Activated naive CD8-positive, alpha-beta T cell treated with anti-CD3 and anti-CD28 coated beads, Interleukin-2, amount 50 U/mL, for 24 hours (primary cell): ENCODE measurements at places on chromosomes 12 and 14.

DNA sequence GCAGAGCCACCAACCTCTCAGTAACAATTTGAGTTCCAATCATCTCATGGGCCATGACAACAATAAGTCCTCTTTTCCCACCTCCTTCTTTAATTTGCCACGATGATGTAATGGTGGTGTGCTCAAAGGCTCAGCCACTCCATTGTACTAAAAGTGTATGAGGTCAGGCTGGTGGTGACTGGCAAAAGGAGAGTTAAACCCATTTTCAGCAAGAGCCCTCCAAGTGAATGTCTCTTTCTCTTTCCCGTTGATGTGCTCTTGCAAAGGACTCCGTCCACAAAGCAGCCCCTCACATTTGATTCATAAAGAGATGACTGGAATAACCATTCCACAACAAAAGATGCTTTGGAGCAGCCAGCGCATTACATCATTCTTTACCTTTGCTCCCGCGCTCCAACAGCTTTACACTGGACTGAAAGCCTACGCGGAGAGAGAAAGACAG is 41.6 kb downstream of the DUSP16 start:
- no peak for DNase-seq
- H3K4me3 ChIP-seq: no peak overlapping the region
- H3K4me1 ChIP-seq: peaks cover 11% of the 10 kb centered on the region
- H3K27ac ChIP-seq: no peak overlapping the region

DNA sequence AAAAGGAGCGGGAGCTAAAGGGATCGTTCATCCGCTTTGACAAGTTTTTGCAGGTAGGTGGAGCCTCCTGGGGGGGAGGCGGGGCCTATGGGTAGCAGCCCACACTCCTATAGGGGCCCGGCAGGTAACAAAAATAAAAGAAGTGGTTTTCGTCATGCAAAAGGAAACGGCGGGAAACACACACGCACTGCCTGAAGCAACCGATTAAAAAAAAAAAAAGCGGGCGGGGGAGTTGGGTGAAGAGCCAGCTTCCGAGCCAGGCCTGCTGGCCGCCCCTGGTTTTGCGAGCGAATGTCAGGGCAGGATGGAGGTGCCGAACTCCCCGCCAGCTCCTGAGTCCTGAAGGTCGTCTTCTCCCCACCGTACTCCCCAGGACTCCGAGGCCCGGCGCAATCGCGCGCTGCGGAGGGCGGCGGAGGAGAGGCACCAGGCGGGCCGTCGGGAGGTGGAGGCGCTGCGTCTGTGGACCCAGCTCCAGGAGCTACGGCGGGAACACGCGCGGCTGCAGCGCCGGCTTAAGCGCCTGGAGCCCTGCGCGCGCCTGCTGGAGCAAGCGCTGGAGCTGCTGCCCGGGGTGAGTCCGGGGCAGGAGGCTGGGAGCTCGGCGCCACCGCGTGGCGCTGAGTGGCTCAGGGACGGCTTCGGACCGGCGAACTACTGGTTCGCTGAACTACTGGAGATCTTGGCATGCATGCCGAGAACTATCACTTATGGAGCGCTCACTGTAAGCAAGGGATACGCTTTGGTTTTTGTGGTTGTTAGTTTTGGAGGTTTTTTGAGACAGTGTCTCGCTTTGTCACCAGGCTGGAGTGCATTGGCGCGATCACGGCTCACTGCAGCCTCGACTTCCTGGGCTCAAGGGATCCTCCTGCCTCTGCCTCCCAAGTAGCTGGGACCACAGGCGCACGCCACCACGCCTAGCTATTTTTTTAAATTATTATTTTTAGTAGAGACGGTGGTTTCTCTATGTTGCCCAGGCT is 3.6 kb downstream of the CFAP73 start:
- H3K4me1 ChIP-seq: peaks cover 30% of the 10 kb centered on the region
- peaks cover 27% of the 10 kb centered on the region for H3K27me3 ChIP-seq
- H3K4me3 ChIP-seq: peak overlapping the region; percentile 72
- peaks cover 2% of the 10 kb centered on the region for H3K36me3 ChIP-seq

GRCh38 chr14:104364830-104365229 is 214.7 kb upstream of the C14orf180 start:
- no peaks in the 10 kb centered on the region for H3K36me3 ChIP-seq
- H3K4me1 ChIP-seq: no peaks in the 10 kb centered on the region
- no peak for DNase-seq
- H3K27ac ChIP-seq: no peak overlapping the region
- no peak overlapping the region for H3K4me3 ChIP-seq

GRCh38 chr12:108611884-108612415 is 14.1 kb upstream of the TMEM119 start:
- peaks cover 14% of the 10 kb centered on the region for H3K36me3 ChIP-seq
- peak; percentile 76 for DNase-seq
- H3K27ac ChIP-seq: peak overlapping the region; percentile 14
- H3K4me3 ChIP-seq: no peak overlapping the region

DNA sequence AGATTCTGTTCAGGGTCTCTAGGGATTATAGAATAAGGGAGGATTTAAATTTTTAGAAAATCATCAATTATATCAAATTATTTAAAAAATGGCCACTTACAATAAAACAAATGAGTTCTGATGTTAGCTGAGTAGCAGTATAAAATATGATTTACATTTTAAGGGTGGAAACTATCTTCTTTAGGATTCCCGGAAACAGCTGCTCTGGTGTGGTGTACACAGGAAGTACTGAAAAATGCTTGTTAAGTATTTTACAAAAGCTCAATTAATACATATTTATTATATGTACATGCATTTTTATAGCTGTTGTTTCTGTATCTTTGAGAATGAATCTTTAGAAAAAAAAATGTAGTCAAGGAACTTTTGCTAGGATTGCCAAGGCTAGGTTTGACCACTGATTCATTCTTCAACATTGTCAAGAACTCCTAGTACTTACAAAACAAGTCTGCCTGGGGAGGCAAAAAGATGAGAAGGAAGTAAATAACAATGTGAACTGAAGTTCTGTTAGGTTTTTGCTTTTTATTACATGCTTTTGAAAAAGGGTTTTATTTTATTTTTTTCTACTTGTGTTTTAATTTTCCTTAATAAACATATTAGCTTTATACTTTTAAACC is 48.0 kb downstream of the ARF6 start:
- peak overlapping the region; percentile 57 for H3K27ac ChIP-seq
- no peak overlapping the region for H3K4me3 ChIP-seq
- no peaks in the 10 kb centered on the region for H3K27me3 ChIP-seq
- no peak for DNase-seq
- peaks cover 30% of the 10 kb centered on the region for H3K36me3 ChIP-seq
- peaks cover 50% of the 10 kb centered on the region for H3K4me1 ChIP-seq

DNA sequence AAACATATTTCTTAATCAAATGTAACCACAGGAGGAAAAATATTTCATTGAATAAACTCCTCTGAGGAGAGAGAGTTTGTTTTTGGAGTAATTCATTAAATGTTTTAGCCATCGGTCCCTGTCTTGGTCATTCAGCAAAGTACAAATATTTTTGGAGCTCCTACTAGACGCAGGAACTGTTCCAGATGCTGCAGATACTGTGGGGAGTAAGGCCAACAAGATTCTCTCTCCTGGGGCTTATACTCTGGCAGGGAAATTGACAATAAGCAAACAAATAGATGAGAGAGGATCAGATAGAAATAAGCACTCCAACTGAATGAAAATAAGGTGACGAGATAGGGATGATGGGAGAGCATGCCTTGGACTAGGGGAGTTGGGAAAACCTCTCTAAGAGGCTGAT is 264.1 kb downstream of the TTC8 start:
- no peak overlapping the region for H3K4me3 ChIP-seq
- DNase-seq: no peak
- no peaks in the 10 kb centered on the region for H3K36me3 ChIP-seq
- no peak overlapping the region for H3K27ac ChIP-seq

DNA sequence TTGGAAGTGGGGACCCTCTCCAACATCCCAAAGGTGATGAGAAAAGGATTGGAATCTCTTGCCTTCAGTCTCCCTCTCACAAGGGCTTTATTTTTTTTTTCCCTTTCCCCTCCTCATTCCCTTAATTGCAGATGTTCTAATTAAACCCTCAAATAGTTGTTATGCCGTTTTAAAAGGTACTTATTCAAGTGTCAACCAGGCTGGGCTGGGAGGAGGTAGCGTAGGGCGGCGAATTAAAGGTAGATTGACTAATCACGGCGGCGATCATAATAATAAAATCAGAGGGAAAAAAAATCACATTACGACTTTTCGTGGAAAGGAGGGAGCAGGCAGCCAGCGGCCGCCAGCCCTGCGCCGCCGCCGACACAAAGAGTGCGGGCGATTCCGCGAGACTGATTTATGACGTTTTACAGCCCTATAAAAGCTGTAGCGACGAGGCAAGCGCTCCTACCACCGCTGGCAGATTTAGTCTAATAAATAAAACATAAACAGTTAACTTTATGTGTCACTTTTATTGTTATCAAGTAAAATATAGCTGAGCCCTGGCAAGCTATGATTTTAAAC is 1.7 kb upstream of the HOXC4 start:
- no peak overlapping the region for H3K4me3 ChIP-seq
- peaks cover 83% of the 10 kb centered on the region for H3K27me3 ChIP-seq
- H3K27ac ChIP-seq: no peak overlapping the region

- no peak overlapping the region for H3K4me3 ChIP-seq
- no peaks in the 10 kb centered on the region for H3K36me3 ChIP-seq
- no peak for DNase-seq
- no peaks in the 10 kb centered on the region for H3K27me3 ChIP-seq
These were observed 127.3 kb downstream of the CNTN1 start for GRCh38 chr12:40819436-40820108.

DNA sequence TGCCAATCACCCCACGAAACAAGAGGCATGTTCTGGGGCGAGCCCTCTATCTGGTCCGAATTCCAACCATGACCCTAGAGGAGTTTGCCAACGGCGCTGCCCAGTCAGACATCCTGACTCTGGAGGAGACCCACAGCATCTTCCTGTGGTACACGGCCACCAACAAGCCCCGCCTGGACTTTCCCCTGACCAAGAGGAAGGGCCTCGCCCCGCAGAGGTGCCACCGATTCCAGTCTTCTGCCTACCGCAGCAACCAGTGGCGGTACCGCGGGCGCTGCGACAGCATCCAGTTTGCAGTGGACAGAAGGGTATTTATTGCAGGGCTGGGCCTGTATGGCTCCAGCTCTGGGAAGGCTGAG is 1.7 kb downstream of the BTBD6 start:
- peak overlapping the region; percentile 74 for H3K4me3 ChIP-seq
- H3K27ac ChIP-seq: no peak overlapping the region
- peaks cover 2% of the 10 kb centered on the region for H3K36me3 ChIP-seq
- no peak for DNase-seq
- peaks cover 22% of the 10 kb centered on the region for H3K4me1 ChIP-seq
- H3K27me3 ChIP-seq: no peaks in the 10 kb centered on the region

DNA sequence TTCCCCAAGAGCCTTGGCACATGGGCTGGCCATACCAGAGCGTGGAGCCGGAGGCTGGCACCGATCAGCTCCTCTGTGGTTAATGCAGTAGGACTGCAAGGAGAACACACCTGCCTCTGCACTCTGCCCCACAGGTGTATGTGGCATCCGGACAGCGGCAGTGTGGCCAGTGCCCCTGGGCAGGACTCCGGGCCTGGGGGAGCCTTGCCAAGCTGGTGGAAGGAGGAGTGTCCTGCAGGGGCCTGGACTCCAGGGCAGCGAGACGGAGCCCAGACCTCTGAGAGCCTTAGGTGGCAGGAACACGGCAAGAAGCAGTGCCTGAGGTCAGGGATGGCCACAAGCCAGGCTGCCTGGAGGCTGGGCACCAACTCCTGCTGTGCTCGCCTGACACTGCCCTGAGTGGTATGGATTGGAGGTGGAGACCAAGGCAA is 5.3 kb upstream of the BEGAIN start:
- H3K36me3 ChIP-seq: no peaks in the 10 kb centered on the region
- no peaks in the 10 kb centered on the region for H3K4me1 ChIP-seq
- DNase-seq: no peak
- H3K27me3 ChIP-seq: peaks cover 22% of the 10 kb centered on the region
- no peak overlapping the region for H3K27ac ChIP-seq

DNA sequence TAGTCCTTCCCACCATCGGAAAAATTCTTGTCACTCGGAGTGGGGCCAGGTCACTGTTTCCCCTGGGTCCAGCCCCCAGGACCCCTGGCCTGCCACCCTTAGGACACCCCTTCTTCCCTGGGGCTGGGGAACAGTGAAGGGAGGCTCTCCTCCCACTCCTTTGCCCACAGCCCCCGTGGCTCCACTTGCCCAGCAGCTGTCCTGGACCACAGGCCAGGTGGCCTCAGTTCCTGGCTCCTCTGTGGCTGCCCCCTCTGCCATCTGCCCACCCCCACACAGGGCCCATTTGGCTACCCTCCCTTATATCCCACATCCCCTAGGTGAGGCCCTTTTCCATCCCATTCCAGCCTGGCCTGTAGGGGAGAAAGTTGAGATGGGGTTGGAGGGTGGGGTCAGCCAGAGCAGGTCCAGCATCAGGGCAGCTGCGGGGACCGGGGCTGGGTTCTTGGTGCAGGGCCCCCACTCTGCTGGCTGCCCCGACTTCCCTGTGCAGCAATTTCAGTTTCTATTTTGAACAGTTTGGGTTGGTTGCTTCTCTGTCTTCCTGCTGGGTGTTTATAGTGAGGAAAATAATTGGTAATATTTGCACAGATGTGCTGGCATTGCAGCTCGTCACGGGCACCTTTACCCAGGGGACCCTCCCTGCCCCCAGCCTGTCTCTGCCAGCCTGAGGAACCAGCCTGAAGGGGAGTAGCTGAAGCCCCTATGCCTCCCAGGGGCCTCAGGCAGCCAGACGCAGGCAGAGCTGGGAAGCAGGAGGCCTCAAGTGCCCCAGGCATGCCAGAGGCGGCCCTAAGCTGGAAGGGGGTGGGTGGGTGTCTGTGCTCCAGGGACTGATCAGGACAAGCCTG is 23.4 kb downstream of the SYNDIG1L start:
- peak overlapping the region; percentile 8 for H3K4me3 ChIP-seq
- no peak overlapping the region for H3K27ac ChIP-seq
- H3K36me3 ChIP-seq: no peaks in the 10 kb centered on the region
- DNase-seq: no peak
- H3K27me3 ChIP-seq: no peaks in the 10 kb centered on the region

DNA sequence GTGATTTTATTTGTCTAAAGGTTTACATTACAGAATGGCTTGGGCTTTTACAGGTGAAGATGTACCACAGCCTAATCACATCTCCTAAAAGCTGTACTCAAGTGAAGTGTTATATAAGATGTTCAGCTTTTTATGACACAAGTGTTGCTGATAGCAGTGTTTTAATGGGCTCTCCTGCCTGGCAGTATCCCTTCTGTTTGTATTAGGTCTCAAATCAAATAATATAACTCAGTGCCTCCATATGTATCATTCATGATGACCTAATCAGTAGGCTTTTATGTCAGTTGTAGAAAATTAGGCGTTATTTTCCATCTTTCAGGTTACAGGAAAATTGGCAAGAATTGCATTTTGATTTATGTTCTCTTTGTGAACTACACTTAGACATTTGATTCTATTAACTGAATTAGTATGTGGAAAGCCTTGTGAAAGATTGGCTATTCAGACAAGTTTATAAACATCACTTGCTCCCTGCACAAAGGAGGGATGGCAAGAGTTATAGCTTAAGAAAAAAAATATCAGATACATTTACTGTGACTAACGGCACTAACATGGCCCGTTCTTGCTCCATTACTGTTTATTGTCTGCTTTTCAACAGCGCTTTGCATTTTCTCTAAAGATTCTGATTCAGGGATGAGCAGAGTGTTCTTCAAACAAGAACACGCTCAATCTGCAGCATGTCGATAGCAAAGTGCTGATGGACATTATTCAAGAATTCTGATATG is 143.7 kb upstream of the DIO2 start:
- no peak overlapping the region for H3K27ac ChIP-seq
- H3K27me3 ChIP-seq: no peaks in the 10 kb centered on the region
- H3K4me1 ChIP-seq: no peaks in the 10 kb centered on the region
- H3K36me3 ChIP-seq: no peaks in the 10 kb centered on the region
- H3K4me3 ChIP-seq: no peak overlapping the region

- H3K27me3 ChIP-seq: no peaks in the 10 kb centered on the region
- H3K36me3 ChIP-seq: peaks cover 53% of the 10 kb centered on the region
- H3K27ac ChIP-seq: peak overlapping the region; percentile 98
- DNase-seq: no peak
- H3K4me3 ChIP-seq: peak overlapping the region; percentile 35
These were observed 17.6 kb downstream of the BATF start for GRCh38 chr14:75539561-75540478.
